ENCODE measurements at places on chromosomes 7 and 10.
A peak's percentile ranks its signal among the peaks of the same experiment; 100 is the strongest.

- peak; percentile 52 for DNase-seq
Measured at GRCh38 chr10:71212318-71213126, at the start of gene UNC5B. TSS of gene UNC5B (plus strand) at chr10:71212570. CDS start at chr10:71212986, 416 bp downstream.

- DNase-seq, result no peak
Measured at GRCh38 chr10:31929261-31930022, 811 bp upstream of the ARHGAP12 start.

GRCh38 chr7:65892835-65893234 lies 20.0 kb downstream of the VKORC1L1 start:
- DNase-seq, result no peak

DNA sequence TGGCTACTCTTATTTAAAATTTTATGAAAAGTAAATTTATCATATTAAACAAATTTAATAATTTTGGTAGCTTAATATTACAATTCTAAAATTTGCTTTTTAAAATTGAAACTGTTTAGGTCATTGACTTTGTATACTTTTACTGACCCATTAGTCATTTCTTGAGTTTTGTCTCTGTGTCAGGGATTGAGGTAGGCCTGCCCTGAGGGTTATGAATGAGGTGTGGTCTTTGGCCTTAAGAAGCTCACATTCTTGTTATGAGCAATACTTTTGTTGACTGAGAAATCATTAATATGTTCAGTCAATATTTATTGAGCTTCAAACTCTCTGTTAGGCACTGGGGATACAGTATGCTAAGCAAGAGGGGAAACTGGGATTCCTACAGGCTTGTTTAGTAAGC lies 47.0 kb upstream of the RPA3 start:
- no peak for DNase-seq

DNA sequence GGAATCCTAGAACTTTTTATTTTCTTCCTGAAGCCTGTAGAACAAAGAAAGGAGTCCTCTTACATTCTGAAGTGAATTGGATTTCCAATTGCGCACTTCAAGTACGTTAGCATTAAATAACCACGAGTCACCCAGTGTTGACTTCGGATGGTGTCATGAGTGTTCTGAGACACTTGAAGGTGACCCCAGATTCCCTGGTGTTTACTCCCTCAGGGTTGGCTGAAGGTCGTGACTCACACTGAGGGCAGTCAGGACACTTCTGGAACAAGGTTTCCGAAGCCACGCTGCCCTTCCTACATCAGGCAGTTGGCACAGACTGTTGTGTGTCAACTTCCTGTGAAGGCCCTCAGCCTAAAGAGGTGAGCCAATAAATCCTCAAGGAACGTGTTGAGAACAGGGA lies 186.6 kb upstream of the CELF2 start:
- DNase-seq, result peak; percentile 21

GRCh38 chr10:123027861-123028260 lies 19.1 kb downstream of the ACADSB start:
- DNase-seq, result no peak

- DNase-seq, result no peak
Measured at GRCh38 chr10:110355922-110356627, 51.4 kb upstream of the SMNDC1 start.

DNA sequence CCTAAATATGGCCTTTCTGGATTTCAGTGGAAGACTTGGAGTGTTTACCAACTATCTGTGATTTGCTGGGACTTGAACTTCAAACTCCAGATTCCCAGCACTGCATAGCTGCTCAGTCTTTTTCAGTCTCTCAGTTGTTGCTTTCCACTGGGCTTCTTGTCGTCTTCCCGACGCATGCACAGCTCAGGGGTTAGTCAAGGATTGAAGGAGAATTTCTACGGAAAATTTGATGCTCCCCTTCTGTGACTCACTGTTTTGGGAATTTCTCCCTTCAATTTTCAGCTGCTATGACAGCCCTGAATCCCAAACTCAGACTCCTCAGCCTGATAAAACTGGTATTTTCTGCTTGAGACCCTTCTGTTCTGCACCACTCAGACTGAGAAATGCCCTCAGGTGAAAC lies 91.7 kb downstream of the CYP26A1 start:
- no peak for DNase-seq

DNA sequence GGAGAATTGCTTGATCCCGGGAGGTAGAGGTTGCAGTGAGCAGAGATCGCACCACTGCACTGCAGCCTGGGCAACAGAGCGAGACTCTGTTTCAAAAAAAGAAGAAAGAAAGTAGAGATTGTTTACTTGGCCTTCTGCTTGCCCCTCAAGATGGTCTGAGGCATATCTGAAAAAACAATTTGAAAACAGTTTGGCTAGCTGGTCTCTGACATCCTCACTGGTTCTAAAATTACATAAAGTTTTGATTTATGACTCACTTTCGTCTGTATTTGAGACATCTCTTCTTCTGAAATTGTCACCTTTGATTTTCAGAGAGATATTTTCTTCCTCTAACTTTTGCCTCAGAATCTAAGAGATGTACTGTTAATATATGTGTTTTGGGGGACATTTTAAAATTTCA lies 49.6 kb upstream of the HELLS start:
- peak; percentile 24 for DNase-seq

DNA sequence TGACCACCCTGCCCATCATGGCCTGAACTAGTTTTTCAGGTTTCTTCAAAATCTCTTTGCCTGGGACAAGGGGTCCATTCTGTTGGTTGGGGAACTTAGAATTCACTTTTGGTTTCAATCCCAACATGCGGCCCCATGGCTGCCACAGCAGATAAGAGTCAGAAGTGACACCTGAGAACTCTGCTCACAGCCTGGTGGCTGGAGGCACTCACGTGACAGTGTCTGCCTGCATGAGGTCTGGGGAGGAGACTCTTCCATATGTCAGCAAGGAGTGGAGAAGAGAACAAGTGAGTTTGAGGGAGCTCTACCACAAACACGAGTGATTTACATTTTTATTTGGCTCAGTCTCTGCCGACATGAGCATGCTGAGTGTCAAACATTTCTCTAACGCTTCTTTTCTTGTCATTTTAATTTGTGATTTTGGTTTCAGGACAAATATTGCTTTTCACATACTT lies 370.4 kb downstream of the TNS3 start:
- no peak for DNase-seq

DNA sequence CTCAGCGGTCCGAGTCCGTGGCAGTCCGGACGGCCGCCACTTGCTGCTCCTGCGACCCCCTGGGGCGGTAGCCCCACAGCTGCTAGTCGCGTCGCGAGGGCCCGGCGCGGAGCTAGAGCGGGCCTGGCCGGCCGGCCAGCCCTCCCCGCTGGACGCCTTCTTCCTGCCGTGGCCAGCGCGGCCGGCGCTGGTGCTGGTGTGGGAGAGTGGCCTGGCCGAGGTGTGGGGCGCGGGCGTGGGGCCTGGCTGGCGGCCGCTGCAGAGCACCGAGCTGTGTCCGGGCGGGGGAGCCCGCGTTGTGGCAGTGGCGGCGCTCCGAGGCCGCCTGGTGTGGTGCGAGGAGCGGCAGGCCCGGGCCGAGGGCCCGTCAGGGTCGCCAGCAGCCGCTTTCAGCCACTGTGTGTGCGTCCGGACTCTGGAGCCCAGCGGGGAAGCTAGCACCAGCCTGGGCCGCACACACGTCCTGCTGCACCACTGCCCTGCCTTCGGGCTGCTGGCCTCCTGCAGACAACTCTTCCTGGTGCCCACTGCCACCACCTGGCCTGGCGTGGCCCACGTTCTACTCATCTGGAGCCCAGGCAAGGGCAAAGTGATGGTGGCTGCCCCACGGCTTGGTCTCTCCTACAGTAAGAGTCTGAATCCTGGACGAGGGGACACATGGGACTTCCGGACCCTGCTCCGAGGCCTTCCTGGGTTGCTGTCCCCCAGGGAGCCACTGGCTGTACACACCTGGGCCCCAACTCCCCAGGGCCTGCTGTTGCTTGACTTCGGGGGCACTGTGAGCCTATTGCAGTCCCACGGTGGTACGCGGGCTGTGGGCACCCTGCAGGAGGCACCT lies 631 bp downstream of the HPS6 start:
- DNase-seq, result no peak

DNA sequence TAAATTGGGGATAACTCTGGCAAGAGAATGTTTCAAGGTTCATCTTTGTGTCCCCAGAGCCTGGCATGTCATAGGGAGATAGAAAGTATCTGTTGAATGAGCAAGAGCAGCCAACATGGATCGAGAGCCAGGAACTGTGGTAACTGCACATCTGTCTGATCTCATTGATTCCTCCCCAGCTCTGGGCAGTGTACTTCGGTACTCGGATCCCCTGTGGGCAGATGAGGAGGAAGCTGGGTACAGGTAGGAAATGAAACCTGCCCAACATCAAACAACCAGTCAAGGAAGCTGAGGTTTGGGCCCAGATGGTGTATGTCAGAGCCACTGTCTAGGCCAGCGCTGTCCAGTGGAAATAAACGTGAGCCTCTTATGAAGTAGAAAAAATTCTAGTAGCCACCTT lies 76.4 kb downstream of the GRK5 start:
- DNase-seq, result no peak

DNA sequence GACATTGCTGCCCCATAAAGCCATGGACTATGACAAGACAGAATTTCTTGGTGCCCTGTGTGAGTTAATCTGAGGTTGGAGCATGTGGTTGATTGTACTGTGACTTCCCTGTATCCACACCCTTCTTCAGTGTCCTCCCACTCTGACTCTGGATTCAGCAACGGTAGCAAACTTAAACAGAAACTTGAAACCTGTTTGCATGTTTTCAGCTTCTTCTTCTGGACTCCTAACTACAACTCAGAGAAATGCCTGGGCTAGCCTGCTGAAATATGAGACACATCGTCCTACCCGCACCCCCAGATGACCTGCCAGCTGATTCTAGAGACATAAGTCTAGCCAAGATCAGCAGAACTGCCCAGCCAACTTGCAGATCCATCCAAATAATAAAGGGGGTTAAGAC lies 78.4 kb downstream of the IPMK start:
- DNase-seq, result peak; percentile 4

- DNase-seq, result no peak
Measured at GRCh38 chr10:27661514-27662286, 83.9 kb downstream of the MKX start.

GRCh38 chr10:52213321-52213752 lies 100.7 kb upstream of the DKK1 start:
- DNase-seq, result no peak

GRCh38 chr10:95056744-95057363 lies 12.4 kb downstream of the CYP2C8 start:
- no peak for DNase-seq

GRCh38 chr7:94323844-94324243 lies 70.9 kb upstream of the COL1A2 start:
- DNase-seq, result no peak

DNA sequence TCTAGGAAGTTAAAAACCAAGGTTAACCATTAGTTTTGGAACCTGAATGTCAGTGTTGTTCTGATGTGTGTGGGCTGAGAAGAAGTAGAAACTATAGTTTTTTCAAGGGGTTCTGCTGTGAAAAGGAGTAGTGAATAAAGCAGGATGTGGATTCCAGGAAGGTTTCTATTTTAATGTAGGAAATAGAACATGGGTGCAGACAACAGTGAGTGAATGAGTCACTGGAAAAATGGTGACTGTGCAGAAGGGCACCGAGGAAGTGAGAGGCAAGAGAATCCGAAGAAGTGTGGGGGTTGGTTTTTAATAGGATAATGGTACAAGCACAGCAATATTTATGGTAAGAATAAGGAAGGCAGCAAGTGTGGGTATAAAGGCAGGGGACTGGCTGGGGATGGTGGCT lies 120.4 kb downstream of the ARHGAP21 start:
- no peak for DNase-seq

DNA sequence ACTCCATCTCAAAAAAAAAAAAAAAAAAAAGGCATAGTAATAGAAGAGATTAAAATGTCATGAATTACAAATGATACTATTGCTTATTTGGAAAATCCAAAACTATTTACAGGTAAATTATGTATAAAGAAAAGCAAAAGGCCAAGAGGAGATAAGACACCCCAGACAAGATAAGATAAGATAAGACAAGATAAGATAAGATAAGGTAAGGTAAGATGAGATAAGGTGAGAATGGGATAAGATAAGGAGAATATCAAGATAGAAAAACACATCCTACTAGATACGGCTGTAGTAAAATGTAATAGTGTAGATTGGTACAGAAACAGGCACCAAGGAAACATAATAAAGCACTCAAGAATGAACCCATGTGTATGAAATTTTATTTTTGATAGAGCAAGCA lies 20.9 kb downstream of the VIM start:
- DNase-seq, result no peak

DNA sequence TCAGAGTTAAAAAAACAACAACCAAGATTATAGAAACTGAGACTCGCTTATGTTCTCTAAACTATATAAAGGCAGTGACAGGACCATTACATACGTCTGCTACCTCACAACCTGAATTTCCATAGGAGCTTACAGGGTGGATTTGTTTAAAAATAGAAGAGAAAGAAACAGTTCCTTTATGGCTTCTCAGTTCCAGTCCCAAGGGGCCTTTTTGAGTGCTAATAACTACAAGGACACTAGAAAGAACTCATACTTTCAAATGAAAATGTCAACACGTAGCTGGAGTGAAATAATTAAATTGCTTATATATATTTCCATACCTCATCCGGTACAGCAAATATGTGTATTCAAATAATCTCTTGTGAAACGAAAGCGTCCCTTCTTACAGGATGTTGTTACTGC lies 19.7 kb downstream of the TSPAN12 start:
- DNase-seq, result no peak

GRCh38 chr7:4468320-4469102 lies 213.6 kb upstream of the FOXK1 start:
- no peak for DNase-seq

DNA sequence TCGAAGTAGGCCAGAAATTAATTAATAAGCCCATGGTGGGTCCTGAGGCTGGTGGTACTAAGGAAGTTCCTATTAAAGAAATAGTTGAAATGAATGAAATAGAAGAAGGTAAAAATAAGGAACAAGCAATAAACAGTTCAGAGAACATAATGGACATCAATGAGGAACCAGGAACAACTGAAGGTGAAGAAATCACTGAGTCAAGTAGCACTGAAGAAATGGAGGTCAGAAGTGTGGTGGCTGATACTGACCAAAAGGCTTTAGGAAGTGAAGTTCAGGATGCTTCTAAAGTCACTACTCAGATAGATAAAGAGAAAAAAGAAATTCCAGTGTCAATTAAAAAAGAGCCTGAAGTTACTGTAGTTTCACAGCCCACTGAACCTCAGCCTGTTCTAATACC lies 36.0 kb downstream of the SLK start:
- no peak for DNase-seq

DNA sequence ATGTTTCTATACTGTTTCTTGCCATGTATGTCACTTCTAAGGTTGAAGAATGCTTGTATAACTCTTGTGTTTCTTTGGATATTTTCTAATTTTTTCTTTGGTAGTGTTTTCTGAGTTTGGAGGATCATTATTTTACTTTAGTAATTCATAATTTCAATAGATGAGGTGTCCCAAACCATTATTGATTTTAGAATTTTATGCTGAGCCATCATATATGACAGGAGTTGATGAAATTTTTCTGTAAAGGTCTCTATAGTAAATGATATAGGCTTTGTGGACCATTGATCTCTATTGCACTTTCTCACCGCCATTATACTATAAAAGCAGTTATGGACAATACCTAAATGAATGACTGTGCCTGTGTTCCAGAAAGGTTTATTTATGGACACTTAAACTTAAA lies 183.3 kb upstream of the PPP1R3A start:
- DNase-seq, result no peak

All from smooth muscle cell of the brain vasculature (primary cell).